Lung (tissue), 17 donors: ENCODE measurements at places on chromosomes 2 and 18. TPM values are rescaled to one million over a fixed set of nuclear protein-coding genes. Genes with fewer than 3 reads are reported as not detected.

GRCh38 chr2:17857021-17857420 lies 21.4 kb upstream of the KCNS3 start:
- no peaks in the 10 kb centered on the region for H3K36me3 ChIP-seq
- no peak for DNase-seq
- H3K4me1 ChIP-seq = no peaks in the 10 kb centered on the region
- H3K4me3 ChIP-seq = no peak overlapping the region
- H3K27me3 ChIP-seq = no peaks in the 10 kb centered on the region

GRCh38 chr18:25734336-25734735 lies 356.1 kb downstream of the SS18 start:
- no peaks in the 10 kb centered on the region for H3K4me1 ChIP-seq
- no peak for DNase-seq
- H3K27me3 ChIP-seq = no peaks in the 10 kb centered on the region
- H3K4me3 ChIP-seq = no peak overlapping the region

- H3K27ac ChIP-seq = no peak overlapping the region
- no peak overlapping the region for H3K4me3 ChIP-seq
- H3K36me3 ChIP-seq = no peaks in the 10 kb centered on the region
- H3K4me1 ChIP-seq = no peaks in the 10 kb centered on the region
- H3K27me3 ChIP-seq = peaks cover 99% of the 10 kb centered on the region
Observed at GRCh38 chr2:172090044-172090961, 5.0 kb downstream of the DLX1 start.

- H3K36me3 ChIP-seq = peaks cover 5% of the 10 kb centered on the region
- H3K4me3 ChIP-seq = peak overlapping the region; percentile 27
- no peaks in the 10 kb centered on the region for H3K27me3 ChIP-seq
- peak overlapping the region; percentile 93 for H3K27ac ChIP-seq
- H3K4me1 ChIP-seq = peaks cover 3% of the 10 kb centered on the region
- no peak for DNase-seq
Observed at GRCh38 chr2:127527001-127527804, 914 bp upstream of the IWS1 start.

GRCh38 chr18:11125492-11126315 lies 23.7 kb downstream of the PIEZO2 start:
- H3K4me3 ChIP-seq = no peak overlapping the region
- H3K36me3 ChIP-seq = no peaks in the 10 kb centered on the region
- H3K27me3 ChIP-seq = no peaks in the 10 kb centered on the region
- H3K4me1 ChIP-seq = no peaks in the 10 kb centered on the region

GRCh38 chr2:63124218-63124617 lies 73.6 kb downstream of the OTX1 start:
- H3K36me3 ChIP-seq = no peaks in the 10 kb centered on the region
- DNase-seq = no peak
- no peaks in the 10 kb centered on the region for H3K4me1 ChIP-seq
- no peak overlapping the region for H3K4me3 ChIP-seq

GRCh38 chr2:65666156-65666725 lies 233.8 kb upstream of the SPRED2 start:
- H3K4me1 ChIP-seq = no peaks in the 10 kb centered on the region
- H3K27me3 ChIP-seq = no peaks in the 10 kb centered on the region
- no peaks in the 10 kb centered on the region for H3K36me3 ChIP-seq
- no peak overlapping the region for H3K27ac ChIP-seq
- no peak for DNase-seq

DNA sequence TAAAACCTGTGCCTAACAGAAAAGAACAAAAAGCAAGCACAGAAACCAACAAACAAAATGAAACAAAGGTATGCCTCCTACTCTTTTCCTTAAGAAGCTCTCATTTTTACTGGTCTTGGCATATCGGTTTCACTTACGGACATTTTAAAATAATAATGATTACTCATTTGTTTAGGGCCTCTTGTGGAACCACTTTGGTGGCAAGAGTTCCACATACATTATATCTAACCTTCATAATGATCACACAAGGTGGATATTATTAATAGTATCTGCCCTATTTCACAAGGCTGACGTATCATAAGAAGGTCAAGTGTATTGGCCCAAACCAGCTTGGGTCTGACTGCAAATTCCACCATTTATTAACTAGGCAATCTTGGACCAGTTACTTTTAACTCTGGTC lies 304.7 kb downstream of the TCF4 start:
- no peak overlapping the region for H3K27ac ChIP-seq
- H3K4me3 ChIP-seq = no peak overlapping the region

DNA sequence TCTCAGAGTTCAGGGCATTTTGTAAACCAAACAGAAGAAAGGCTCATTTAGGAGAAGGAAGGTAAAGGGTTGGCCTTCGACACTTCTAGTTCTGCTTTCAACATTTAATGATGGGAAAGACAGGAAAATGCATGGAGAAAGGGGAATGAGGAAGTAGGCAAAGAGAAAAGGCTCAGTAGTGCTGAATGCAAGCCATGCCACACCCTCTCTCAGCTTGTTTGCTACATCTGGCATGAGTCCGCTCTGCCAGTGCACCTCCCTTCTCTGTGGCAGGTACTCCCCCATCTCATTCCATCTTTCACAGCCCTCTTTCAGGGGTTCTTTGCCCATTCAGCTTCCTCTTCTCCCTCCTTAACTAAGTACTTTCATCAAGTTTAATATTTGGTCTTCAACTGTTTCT lies 120.9 kb upstream of the ITGB6 start:
- no peaks in the 10 kb centered on the region for H3K27me3 ChIP-seq
- H3K27ac ChIP-seq = peak overlapping the region; percentile 61
- H3K36me3 ChIP-seq = no peaks in the 10 kb centered on the region
- H3K4me1 ChIP-seq = peaks cover 6% of the 10 kb centered on the region
- no peak for DNase-seq

GRCh38 chr2:47054036-47054555 lies 101.0 kb downstream of the STPG4 start:
- H3K27ac ChIP-seq = no peak overlapping the region
- no peak for DNase-seq
- H3K27me3 ChIP-seq = no peaks in the 10 kb centered on the region
- no peak overlapping the region for H3K4me3 ChIP-seq

- H3K36me3 ChIP-seq = no peaks in the 10 kb centered on the region
- H3K27ac ChIP-seq = no peak overlapping the region
- no peaks in the 10 kb centered on the region for H3K4me1 ChIP-seq
- no peak for DNase-seq
- no peak overlapping the region for H3K4me3 ChIP-seq
Observed at GRCh38 chr2:145789636-145790035, 1269.7 kb upstream of the ZEB2 start.

GRCh38 chr2:100895402-100895801 lies 75.5 kb downstream of the NPAS2 start:
- H3K27ac ChIP-seq = peak overlapping the region; percentile 71
- no peaks in the 10 kb centered on the region for H3K4me1 ChIP-seq
- no peak overlapping the region for H3K4me3 ChIP-seq
- peak; percentile 82 for DNase-seq
- H3K36me3 ChIP-seq = no peaks in the 10 kb centered on the region
- H3K27me3 ChIP-seq = no peaks in the 10 kb centered on the region

GRCh38 chr2:104415284-104415683 lies 438.6 kb upstream of the POU3F3 start:
- H3K4me1 ChIP-seq = no peaks in the 10 kb centered on the region
- DNase-seq = no peak
- H3K36me3 ChIP-seq = no peaks in the 10 kb centered on the region
- no peaks in the 10 kb centered on the region for H3K27me3 ChIP-seq
- no peak overlapping the region for H3K27ac ChIP-seq
- no peak overlapping the region for H3K4me3 ChIP-seq

DNA sequence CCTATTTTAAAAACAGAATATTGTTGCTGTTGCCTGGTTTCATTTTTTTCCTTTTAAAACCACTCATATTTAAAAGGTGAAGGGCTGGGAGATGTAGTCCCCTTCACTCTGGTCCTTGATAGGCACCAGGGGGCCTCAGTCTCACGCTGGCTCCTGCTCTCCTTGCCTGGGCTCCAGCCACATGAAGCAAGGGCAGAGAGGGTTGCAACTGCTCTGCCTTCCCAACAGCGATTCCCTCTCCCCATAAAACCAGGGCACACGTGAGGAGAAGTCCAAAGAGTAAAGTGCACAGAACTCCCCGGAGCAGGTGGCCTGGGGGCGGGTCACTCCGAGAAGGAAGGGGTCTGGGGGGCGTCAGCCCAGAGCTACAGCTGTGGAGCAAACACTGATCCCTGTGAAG lies 12.8 kb downstream of the TMEM127 start:
- H3K36me3 ChIP-seq = peaks cover 22% of the 10 kb centered on the region
- no peak overlapping the region for H3K27ac ChIP-seq
- DNase-seq = no peak
- H3K27me3 ChIP-seq = no peaks in the 10 kb centered on the region
- H3K4me1 ChIP-seq = peaks cover 5% of the 10 kb centered on the region

GRCh38 chr2:23423873-23424680 lies 39.1 kb downstream of the KLHL29 start:
- DNase-seq = peak; percentile 34
- no peak overlapping the region for H3K4me3 ChIP-seq
- no peaks in the 10 kb centered on the region for H3K36me3 ChIP-seq
- H3K4me1 ChIP-seq = peaks cover 6% of the 10 kb centered on the region
- H3K27ac ChIP-seq = no peak overlapping the region

DNA sequence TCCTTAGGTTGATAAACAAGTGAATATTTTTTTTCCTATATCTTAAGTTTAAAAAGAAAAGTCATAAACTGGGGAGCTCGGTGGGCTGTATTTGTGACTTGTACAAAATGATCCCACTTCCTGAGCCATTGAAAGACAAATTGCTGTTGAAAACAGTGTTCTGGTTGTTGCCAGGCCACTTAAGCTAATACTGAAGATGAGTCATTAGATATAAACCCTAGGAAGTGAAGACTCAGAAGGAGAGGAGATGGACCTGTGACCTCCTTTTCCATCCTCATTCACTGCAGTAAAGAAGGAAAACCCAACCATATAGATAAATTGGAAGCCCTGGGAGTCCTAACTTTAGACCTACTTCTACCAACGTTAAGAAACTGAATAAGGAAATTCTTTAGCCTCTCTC lies 46.2 kb upstream of the SERPINE2 start:
- H3K27me3 ChIP-seq = no peaks in the 10 kb centered on the region
- no peaks in the 10 kb centered on the region for H3K36me3 ChIP-seq
- H3K27ac ChIP-seq = no peak overlapping the region
- no peaks in the 10 kb centered on the region for H3K4me1 ChIP-seq
- H3K4me3 ChIP-seq = no peak overlapping the region

DNA sequence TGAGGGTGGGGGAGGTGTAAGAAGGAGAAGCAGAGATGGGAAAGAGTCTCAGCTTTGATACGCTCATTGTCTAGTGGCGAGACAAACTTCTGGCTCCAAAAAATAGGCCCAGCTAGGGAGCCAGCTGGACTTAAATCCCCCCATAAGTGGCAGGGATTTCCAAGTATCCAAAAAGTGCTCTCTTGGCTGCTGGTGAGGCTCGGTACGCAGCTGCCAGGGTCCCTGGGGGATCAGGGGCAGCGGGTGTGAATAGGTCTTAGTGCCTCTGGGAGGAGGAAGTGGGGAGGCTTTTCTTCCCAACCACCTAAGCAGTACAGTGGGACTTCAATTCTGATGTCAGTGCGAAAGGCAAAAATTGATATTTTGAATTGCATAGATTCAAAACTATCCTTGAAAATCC lies 73.5 kb downstream of the ALK start:
- no peaks in the 10 kb centered on the region for H3K4me1 ChIP-seq
- DNase-seq = no peak
- H3K27me3 ChIP-seq = peaks cover 2% of the 10 kb centered on the region
- no peaks in the 10 kb centered on the region for H3K36me3 ChIP-seq
- no peak overlapping the region for H3K4me3 ChIP-seq

- DNase-seq = no peak
- no peak overlapping the region for H3K4me3 ChIP-seq
- no peaks in the 10 kb centered on the region for H3K36me3 ChIP-seq
- H3K27ac ChIP-seq = no peak overlapping the region
Observed at GRCh38 chr2:33222309-33222708, 254.1 kb upstream of the RASGRP3 start.

GRCh38 chr2:173119069-173119807 lies 43.6 kb downstream of the MAP3K20 start:
- no peaks in the 10 kb centered on the region for H3K4me1 ChIP-seq
- no peak for DNase-seq
- no peaks in the 10 kb centered on the region for H3K27me3 ChIP-seq
- H3K27ac ChIP-seq = no peak overlapping the region
- H3K4me3 ChIP-seq = no peak overlapping the region
- H3K36me3 ChIP-seq = no peaks in the 10 kb centered on the region

- H3K36me3 ChIP-seq = peaks cover 2% of the 10 kb centered on the region
- peak overlapping the region; percentile 63 for H3K27ac ChIP-seq
- no peak for DNase-seq
- H3K4me3 ChIP-seq = no peak overlapping the region
Observed at GRCh38 chr2:240579771-240580614, 6.5 kb upstream of the CAPN10 start.

- no peak overlapping the region for H3K4me3 ChIP-seq
- H3K36me3 ChIP-seq = peaks cover 3% of the 10 kb centered on the region
- no peaks in the 10 kb centered on the region for H3K27me3 ChIP-seq
- no peak overlapping the region for H3K27ac ChIP-seq
Observed at GRCh38 chr18:13392899-13393298, 174.3 kb downstream of the LDLRAD4 start.

DNA sequence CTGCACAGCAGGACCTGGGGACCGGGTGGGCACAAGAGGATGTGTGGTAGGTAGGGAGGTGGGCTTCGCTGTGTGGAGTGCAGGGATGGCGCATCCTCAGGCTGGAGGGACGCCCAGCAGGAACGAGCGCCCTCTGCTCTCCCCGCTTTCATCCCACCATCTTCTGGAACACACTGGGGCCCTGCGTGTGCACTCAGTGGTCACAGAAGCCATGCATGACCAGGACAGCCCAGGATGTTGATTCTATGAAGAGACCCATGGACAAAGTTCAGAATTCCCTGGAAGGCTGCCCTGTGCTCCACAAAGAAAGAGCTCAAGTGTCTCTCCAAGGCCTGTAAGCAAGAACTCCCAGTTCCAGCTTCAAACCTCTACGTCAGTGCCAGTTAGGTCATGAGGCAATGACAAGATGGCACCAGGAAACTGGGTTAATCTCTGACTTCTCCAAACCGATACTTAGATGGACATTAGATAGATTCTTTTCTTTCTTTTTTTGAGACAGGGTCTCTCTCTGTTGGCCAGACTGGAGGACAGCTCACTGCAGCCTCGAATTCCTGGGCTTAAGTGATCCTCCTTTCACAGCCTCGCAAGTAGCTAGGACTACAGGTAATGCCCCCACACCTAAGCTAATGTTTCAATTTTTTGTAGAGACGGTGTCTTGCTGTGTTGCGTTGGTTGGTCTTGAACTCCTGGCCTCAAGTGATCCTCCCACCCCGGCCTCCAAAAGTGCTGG lies 3.4 kb downstream of the SLC66A2 start:
- peak overlapping the region; percentile 55 for H3K27ac ChIP-seq
- peaks cover 22% of the 10 kb centered on the region for H3K4me1 ChIP-seq
- peaks cover 3% of the 10 kb centered on the region for H3K36me3 ChIP-seq
- DNase-seq = no peak
- no peak overlapping the region for H3K4me3 ChIP-seq

AQP12A gene
- polyA plus RNA-seq = not detected

SSB gene
- 58.0 TPM for polyA plus RNA-seq

BMP10 gene
- not detected for polyA plus RNA-seq

ASPRV1 gene
- 1.1 TPM for polyA plus RNA-seq

GATA6 gene
- 11.3 TPM for polyA plus RNA-seq

SPP2 gene
- not detected for polyA plus RNA-seq

PRKAG3 gene
- 0.01 TPM for polyA plus RNA-seq

HOXD1 gene
- 0.90 TPM for polyA plus RNA-seq

LANCL1 gene
- 6.8 TPM for polyA plus RNA-seq

CGREF1 gene
- 0.55 TPM for polyA plus RNA-seq

KCNG2 gene
- polyA plus RNA-seq = 1.8 TPM

SP5 gene
- polyA plus RNA-seq = 0.45 TPM

CPLX4 gene
- not detected for polyA plus RNA-seq
